NCI-H526 treated with DMSO at 0.1 percent for 48 hours (cell line): ENCODE measurements at places on chromosomes 16 and 17.
A peak's percentile ranks its signal among the peaks of the same experiment; 100 is the strongest.

GRCh38 chr17:7897773-7898172, 9.2 kb downstream of the CHD3 start:
- no peak for DNase-seq

DNA sequence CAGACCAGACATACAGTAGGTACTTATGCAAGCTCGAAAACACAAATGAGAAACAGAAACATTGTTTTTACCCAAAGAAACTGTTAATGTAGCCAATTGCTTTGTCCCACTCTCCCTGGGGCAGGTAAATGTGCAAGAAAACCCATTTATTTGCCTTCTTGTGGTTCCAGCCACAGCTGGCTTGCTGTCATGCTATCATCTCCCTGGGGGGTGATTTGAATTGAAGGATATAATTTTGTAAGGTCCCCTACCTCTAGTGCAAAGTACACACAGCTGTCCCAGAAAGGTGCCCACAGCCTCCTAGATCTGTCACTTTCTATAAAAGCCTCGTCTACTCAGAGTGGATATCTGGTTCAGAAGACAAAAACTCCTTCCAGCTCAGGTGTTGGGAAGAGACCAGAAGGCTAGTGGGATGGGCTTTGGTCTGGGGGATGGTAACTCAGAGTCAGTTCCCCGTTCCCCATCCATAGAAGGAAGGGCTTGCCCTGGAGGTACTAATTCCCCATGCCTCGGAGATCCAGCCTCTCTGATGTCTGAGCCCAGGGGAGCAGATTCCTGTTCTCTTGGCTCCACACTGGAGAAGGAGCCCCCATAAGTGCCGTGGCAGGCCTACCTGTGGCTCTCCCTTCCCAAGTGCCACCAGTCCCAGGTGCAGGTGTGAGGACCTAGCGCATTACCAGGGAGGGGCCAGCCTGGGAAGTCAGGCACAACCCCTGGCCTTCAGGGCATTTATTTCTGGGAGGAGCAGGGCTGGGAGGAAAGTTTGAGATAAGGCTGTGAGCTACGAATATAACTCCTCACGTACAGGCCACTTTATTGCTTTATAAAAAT, 2.4 kb upstream of the PRR15L start:
- peak; percentile 81 for DNase-seq

GRCh38 chr17:35841505-35841904, 27.2 kb downstream of the HEATR9 start:
- DNase-seq, result no peak

DNA sequence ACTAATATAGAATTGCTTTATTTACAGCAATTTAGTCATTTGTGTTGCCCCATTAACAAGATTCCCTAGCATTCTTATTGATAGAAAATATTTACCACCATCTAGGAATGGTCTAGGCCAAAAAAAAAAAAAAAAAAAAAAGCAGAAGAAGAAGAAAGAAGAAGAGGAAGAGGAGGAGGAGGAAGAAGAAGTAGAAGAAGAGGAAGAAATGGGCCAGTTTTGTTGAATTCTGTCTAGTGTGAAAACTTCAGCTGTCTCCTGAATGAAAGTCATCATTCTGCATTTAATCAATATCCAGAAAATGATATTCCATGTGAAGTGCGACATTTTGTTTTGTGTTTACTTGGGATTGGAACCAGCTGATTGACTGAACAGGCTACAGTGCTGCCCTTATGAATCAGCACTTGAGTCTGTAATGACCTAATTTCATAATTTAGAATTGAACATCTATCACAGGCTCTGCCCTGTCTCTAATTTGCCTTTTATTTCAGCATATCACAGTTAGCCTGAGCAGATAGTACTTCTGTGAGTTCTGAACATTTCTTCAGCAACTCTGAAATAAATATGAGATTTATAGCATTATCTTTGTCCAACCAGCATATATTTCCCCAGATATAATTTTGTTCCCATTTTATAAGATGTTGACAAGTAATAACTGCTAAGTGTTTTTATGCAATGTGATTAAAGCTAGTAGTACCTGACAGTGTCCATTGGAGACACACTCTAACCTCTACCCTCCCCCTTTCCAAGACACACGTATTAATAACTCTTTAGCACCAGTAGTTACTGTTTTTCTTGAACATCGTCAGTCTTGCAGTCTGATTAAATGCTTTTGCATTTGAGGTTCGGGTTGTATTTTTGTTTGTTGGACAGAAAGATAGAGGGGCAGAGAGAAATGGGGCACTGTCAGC, 5.9 kb downstream of the ANKFN1 start:
- no peak for DNase-seq

- no peak for DNase-seq
Measured at GRCh38 chr17:72429066-72429638, 308.3 kb downstream of the SOX9 start.
